ENCODE measurements at places on chromosomes 1 and 21. TPM values are rescaled to one million over a fixed set of nuclear protein-coding genes. Genes with fewer than 3 reads are reported as not detected.

The IFI44L gene
- total RNA-seq, result 17.3 TPM

The SLC50A1 gene
- total RNA-seq, result 7.8 TPM

The KCNA3 gene
- 28.8 TPM for total RNA-seq

The PLA2G4A gene
- 2.5 TPM for total RNA-seq

The DYNLT5 gene
- 26.1 TPM for total RNA-seq

The SLAMF8 gene
- total RNA-seq, result not detected

The CHRNB2 gene
- total RNA-seq, result 31.6 TPM

The ADAMTSL4 gene
- 0.23 TPM for total RNA-seq

The VANGL2 gene
- total RNA-seq, result 17.8 TPM

All from diencephalon (tissue), 1 donor.